Vagina (tissue), 2 donors: ENCODE measurements at places on chromosomes 5 and 9. TPM values are rescaled to one million over a fixed set of nuclear protein-coding genes. Genes with fewer than 3 reads are reported as not detected.
A peak's percentile ranks its signal among the peaks of the same experiment; 100 is the strongest.

Gene MARVELD2
- total RNA-seq = 6.4 TPM

Gene IFNB1
- not detected for total RNA-seq

Gene CDC25C
- 2.0 TPM for total RNA-seq

Gene TNC
- 18.7 TPM for total RNA-seq

Gene IL7R
- total RNA-seq = 69.7 TPM

Gene UGT3A1
- total RNA-seq = not detected

Gene TICAM2
- total RNA-seq = 0.98 TPM

Gene PCDHB10
- total RNA-seq = 3.2 TPM

GRCh38 chr9:68775003-68775730 is 70.1 kb downstream of the PIP5K1B start:
- no peak for DNase-seq
- H3K36me3 ChIP-seq = no peaks in the 10 kb centered on the region
- no peak overlapping the region for H3K4me3 ChIP-seq
- H3K27me3 ChIP-seq = no peaks in the 10 kb centered on the region

GRCh38 chr5:96651948-96652753 is 10.0 kb upstream of the CAST start:
- H3K27ac ChIP-seq = no peak overlapping the region
- no peaks in the 10 kb centered on the region for H3K27me3 ChIP-seq
- H3K36me3 ChIP-seq = no peaks in the 10 kb centered on the region
- peaks cover 23% of the 10 kb centered on the region for H3K4me1 ChIP-seq

DNA sequence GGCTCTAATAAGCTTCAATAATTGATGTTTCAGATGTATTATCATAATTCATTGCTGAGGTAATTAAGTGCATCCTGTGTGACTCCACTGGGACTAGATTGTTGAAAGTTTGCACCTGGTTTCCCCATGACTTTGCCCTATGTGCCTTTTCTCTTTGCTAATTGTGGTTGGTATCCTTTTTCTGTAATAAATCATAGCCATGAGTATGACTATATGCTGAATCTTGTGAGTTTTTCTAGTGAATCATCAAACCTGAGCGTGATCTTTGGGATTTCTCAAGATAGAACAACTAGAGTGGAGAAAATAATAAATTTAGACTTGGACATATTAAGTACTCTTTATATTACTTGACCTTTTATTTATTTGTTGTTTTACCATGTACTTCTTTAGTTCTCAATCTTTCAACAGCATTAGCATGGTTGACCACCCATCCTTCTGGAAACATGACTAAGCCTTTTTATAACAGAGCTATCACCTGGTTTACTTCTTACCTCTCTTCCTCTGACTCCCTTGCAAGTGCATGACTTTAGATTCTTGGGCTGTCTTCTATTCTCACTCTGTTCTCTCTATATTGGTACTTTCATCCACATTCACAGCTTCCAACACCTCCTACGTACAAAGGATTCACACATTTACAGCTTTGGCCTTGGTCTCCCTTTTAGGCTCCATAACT is 239.6 kb upstream of the TAS2R1 start:
- H3K36me3 ChIP-seq = no peaks in the 10 kb centered on the region
- DNase-seq = no peak
- no peaks in the 10 kb centered on the region for H3K27me3 ChIP-seq
- no peak overlapping the region for H3K4me3 ChIP-seq

- no peak overlapping the region for H3K27ac ChIP-seq
- H3K4me3 ChIP-seq = no peak overlapping the region
- no peak for DNase-seq
- H3K4me1 ChIP-seq = no peaks in the 10 kb centered on the region
These were observed 296.4 kb downstream of the TLR4 start for GRCh38 chr9:118000581-118000980.

- no peak for DNase-seq
- no peaks in the 10 kb centered on the region for H3K27me3 ChIP-seq
- H3K4me3 ChIP-seq = no peak overlapping the region
These were observed 104.2 kb upstream of the ELL2 start for GRCh38 chr5:96065685-96066385.

GRCh38 chr5:118789366-118789765 is 199.0 kb downstream of the DTWD2 start:
- peaks cover 13% of the 10 kb centered on the region for H3K4me1 ChIP-seq
- H3K36me3 ChIP-seq = no peaks in the 10 kb centered on the region
- DNase-seq = no peak
- H3K4me3 ChIP-seq = no peak overlapping the region
- no peak overlapping the region for H3K27ac ChIP-seq
- no peaks in the 10 kb centered on the region for H3K27me3 ChIP-seq

GRCh38 chr9:38439291-38439915 is 15.1 kb upstream of the IGFBPL1 start:
- H3K4me3 ChIP-seq = no peak overlapping the region
- no peaks in the 10 kb centered on the region for H3K27me3 ChIP-seq
- H3K36me3 ChIP-seq = no peaks in the 10 kb centered on the region
- H3K4me1 ChIP-seq = no peaks in the 10 kb centered on the region

- H3K4me3 ChIP-seq = no peak overlapping the region
- no peak for DNase-seq
- H3K4me1 ChIP-seq = no peaks in the 10 kb centered on the region
- H3K36me3 ChIP-seq = no peaks in the 10 kb centered on the region
These were observed 173.7 kb downstream of the BRINP1 start for GRCh38 chr9:119195521-119195920.

- H3K27me3 ChIP-seq = no peaks in the 10 kb centered on the region
- peak; percentile 7 for DNase-seq
- H3K36me3 ChIP-seq = no peaks in the 10 kb centered on the region
- no peak overlapping the region for H3K4me3 ChIP-seq
- no peaks in the 10 kb centered on the region for H3K4me1 ChIP-seq
These were observed 84.3 kb downstream of the IQGAP2 start for GRCh38 chr5:76487386-76487785.

- no peak overlapping the region for H3K27ac ChIP-seq
- H3K4me1 ChIP-seq = no peaks in the 10 kb centered on the region
- no peaks in the 10 kb centered on the region for H3K36me3 ChIP-seq
- H3K4me3 ChIP-seq = no peak overlapping the region
- H3K27me3 ChIP-seq = no peaks in the 10 kb centered on the region
These were observed 67.3 kb downstream of the STRBP start for GRCh38 chr9:123201083-123201482.

GRCh38 chr9:133729617-133730281 is 8.4 kb downstream of the SARDH start:
- H3K27ac ChIP-seq = no peak overlapping the region
- H3K4me1 ChIP-seq = no peaks in the 10 kb centered on the region
- no peaks in the 10 kb centered on the region for H3K36me3 ChIP-seq
- H3K4me3 ChIP-seq = no peak overlapping the region
- peak; percentile 87 for DNase-seq

DNA sequence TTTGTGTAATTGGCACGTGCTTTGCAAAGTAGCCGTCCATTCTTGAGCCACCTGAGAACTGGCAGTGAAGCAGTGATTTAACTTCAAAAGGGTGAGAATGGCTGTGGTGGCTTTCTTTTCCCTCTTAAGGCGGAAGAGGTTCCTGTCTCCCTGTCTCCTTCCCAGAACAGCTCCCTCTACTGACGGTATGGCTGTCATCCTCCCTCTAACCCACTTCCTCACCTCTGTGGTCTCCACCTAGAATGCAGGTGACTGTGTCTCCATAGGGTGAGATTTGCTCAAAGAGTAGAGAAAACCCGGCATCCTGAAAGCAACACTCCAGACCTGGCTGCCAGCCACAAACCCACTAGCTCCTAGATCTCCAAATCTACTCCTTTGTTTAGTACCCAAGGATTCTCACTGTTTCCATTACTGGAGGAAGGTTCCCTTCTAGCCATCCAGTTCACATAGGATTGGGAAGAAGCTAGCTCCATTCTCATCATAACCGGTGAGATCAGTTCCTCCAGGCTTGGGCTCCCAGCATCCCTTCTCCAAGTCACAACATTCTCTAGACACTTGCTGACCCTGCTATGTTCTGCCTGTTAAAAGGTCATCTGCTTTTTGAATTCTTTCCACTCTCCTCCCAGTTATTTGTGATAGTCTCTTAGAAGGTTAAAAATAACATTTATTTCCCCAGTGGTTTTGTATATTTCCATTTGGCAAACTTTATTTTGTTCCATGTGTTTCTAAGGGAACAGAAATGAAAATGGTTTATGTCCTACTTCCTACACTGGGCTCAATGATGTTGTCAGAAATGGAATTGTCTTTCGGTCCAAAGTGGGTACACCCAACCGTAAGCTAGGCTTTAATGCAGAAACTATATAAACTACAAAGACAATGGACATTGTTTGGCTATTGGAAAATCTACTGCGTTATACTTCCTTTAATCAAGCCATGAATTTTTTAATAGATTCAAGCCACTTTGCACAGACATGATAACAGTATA is 269.4 kb downstream of the CWC27 start:
- no peak for DNase-seq
- peaks cover 25% of the 10 kb centered on the region for H3K4me1 ChIP-seq
- H3K27ac ChIP-seq = peak overlapping the region; percentile 92
- H3K4me3 ChIP-seq = no peak overlapping the region
- no peaks in the 10 kb centered on the region for H3K27me3 ChIP-seq

DNA sequence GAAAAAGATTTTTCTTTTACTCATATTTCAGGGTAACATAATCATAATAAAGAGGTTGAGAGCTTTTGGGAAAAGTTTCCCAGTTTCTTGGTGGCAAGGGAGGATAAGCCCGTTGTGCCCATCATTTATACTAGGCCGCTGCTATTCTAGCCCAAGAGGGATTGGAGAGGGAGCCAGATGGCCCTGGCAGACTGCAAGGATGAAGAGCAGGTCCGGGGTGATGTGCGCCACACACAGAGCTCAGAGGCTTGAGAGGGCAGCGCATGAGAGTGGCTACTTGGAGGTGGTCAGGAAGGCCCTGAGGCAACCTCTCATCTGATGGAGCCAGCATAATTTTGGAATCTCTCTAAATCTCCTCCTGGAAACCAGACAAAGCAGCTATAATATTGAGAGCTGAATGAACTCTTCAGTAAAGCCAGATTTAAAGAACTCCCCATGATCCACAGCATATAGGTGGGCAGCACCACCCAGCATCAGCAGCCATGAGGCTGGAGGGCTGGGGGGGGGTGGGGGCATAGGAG is 110.1 kb downstream of the MED27 start:
- H3K4me1 ChIP-seq = no peaks in the 10 kb centered on the region
- DNase-seq = no peak
- H3K36me3 ChIP-seq = no peaks in the 10 kb centered on the region
- H3K27me3 ChIP-seq = no peaks in the 10 kb centered on the region

DNA sequence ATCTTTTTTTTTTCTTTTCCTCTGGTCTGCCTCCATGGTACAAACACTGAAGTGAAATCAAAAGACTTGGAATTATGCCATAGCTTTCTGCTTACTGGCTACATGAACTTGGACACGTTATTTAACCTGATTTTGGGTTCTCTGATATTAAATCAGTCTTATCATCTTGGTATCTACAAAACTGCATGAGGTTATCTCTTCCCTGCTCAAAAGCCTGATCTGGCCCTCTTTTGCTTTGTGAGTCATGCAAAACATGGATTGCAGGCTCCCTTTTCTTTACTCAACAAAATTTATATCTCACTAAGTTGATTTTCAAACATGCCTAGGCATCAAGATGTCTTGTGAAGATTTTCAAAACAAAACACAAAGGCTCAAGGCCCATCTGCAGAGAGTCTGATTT is 45.9 kb upstream of the FST start:
- no peaks in the 10 kb centered on the region for H3K4me1 ChIP-seq
- no peaks in the 10 kb centered on the region for H3K27me3 ChIP-seq
- H3K36me3 ChIP-seq = no peaks in the 10 kb centered on the region
- no peak for DNase-seq
- H3K27ac ChIP-seq = no peak overlapping the region

GRCh38 chr5:56987171-56987570 is 35.2 kb upstream of the MIER3 start:
- H3K27ac ChIP-seq = no peak overlapping the region
- H3K4me1 ChIP-seq = no peaks in the 10 kb centered on the region
- H3K4me3 ChIP-seq = no peak overlapping the region
- no peaks in the 10 kb centered on the region for H3K36me3 ChIP-seq

GRCh38 chr9:98778711-98779530 is 17.4 kb downstream of the ANKS6 start:
- no peaks in the 10 kb centered on the region for H3K27me3 ChIP-seq
- DNase-seq = peak; percentile 71
- no peaks in the 10 kb centered on the region for H3K36me3 ChIP-seq
- H3K4me1 ChIP-seq = no peaks in the 10 kb centered on the region

DNA sequence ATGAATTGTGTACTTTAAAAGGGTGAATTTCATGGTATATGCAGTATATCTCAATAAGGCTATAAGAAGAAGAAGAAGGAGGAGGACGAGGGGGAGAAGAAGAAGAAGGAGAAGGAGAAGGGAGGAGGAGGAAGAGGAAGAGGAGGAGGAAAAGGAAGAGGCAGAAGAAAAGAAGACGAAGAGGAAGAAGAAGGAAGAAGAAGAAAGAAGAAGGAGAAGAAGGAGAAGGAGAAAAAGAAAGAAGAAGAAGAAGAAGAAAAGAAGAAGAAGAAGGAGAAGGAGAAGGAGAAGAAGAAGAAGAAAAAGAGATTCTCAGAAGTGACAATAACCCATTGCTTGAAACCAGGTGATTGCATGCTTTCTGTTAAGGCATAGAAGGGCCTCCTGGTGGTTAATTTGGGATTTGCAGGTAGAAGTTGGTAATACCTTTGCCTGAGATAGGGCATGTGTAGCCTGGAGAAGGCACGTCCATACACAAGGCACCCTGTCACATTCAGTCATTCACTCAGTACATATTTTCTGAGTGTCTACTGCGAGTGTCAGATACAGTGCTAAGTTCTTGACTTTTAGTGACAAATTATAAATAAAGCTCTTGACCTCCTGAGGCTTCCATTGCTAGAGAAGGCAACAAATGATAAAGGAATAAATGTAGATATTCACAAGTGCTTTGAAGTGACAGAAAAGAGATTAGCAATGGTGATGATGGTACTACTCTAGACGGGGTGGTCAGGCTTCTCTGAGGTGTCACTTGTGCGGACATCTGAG is 231.3 kb downstream of the NPR3 start:
- H3K4me1 ChIP-seq = no peaks in the 10 kb centered on the region
- DNase-seq = no peak
- no peak overlapping the region for H3K4me3 ChIP-seq
- no peaks in the 10 kb centered on the region for H3K27me3 ChIP-seq
- no peaks in the 10 kb centered on the region for H3K36me3 ChIP-seq
- H3K27ac ChIP-seq = no peak overlapping the region

- H3K4me1 ChIP-seq = no peaks in the 10 kb centered on the region
- no peak overlapping the region for H3K4me3 ChIP-seq
- no peaks in the 10 kb centered on the region for H3K27me3 ChIP-seq
- H3K36me3 ChIP-seq = no peaks in the 10 kb centered on the region
These were observed 48.7 kb upstream of the HOMER1 start for GRCh38 chr5:79562351-79563246.

DNA sequence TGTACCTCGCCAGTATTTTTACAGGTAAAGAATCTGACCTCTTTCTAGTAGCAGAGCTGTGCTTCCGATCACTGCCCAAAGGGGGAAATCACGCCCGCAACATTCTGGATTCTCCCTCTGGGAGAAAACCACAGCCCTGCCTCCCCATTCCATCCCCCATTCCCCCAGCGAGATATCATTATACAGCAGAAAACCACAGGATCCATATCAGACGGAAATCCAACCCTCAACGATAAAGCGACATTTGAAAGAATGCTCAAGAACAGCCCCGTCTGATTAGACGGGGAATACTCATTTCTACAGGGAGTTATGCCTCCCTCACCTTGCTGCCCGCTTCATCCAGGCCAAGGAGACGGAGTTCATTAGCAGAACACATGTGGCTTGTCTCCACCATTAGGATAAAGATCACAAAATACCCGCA is 172.8 kb downstream of the COL23A1 start:
- no peaks in the 10 kb centered on the region for H3K4me1 ChIP-seq
- H3K4me3 ChIP-seq = no peak overlapping the region
- DNase-seq = no peak
- no peaks in the 10 kb centered on the region for H3K36me3 ChIP-seq
